ENCODE measurements at places on chromosomes 5 and 9.

DNA sequence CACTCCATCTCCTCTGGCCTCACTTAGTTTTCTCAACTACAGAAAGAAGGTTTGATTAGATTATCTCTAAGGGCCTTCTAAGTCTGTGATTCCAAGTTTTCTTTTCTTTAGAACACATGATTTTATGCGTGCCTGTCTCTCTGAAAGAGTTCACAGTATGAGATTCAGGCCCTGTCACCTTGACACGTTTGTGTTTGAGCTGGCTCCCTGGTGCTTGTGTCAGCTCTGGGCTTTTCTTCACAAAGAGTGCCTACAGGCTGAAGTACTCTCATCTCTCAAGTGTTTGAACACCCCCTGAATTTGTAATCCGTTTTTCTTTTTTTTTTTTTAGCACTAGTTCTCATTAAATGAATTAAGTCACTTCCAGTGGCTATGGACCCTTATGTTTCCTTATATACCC, 306.9 kb upstream of the C9orf72 start:
- DNase-seq = no peak

GRCh38 chr5:111972548-111972947, 215.6 kb upstream of the NREP start:
- DNase-seq = no peak

GRCh38 chr9:97980479-97980803, 2.7 kb upstream of the ANP32B start:
- DNase-seq = no peak

DNA sequence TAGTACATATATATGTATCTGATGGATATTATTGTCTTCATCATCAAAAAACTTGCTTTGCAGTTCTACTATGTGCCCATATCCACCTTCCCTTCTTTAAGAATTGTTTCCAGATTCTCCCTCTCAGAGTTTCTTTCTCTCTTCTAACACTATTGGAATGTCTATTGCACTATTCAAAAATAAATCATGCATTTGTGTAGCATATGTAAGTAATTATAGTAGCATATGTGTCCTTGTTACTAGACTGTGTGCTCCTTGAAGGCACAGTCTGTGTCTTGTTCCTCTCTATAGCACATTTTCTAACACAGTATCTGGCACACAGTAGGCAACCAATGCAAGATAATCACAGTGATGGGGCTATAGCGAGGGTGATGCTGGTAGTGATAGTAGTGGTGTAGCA, 43.4 kb upstream of the TRIM32 start:
- DNase-seq = no peak

GRCh38 chr5:137395011-137395755, 103.9 kb downstream of the SPOCK1 start:
- no peak for DNase-seq

Data from retina (tissue), 1 donor.